ENCODE measurements at places on chromosomes 16 and 17.

GRCh38 chr17:48179071-48179945 is 71.7 kb downstream of the SNX11 start:
- DNase-seq = no peak

GRCh38 chr16:69465083-69465721 is 40.8 kb downstream of the CYB5B start:
- DNase-seq = no peak

GRCh38 chr17:49723423-49723822 is 15.7 kb upstream of the SLC35B1 start:
- DNase-seq = no peak

GRCh38 chr17:9472541-9472940 is 103.1 kb downstream of the STX8 start:
- no peak for DNase-seq

DNA sequence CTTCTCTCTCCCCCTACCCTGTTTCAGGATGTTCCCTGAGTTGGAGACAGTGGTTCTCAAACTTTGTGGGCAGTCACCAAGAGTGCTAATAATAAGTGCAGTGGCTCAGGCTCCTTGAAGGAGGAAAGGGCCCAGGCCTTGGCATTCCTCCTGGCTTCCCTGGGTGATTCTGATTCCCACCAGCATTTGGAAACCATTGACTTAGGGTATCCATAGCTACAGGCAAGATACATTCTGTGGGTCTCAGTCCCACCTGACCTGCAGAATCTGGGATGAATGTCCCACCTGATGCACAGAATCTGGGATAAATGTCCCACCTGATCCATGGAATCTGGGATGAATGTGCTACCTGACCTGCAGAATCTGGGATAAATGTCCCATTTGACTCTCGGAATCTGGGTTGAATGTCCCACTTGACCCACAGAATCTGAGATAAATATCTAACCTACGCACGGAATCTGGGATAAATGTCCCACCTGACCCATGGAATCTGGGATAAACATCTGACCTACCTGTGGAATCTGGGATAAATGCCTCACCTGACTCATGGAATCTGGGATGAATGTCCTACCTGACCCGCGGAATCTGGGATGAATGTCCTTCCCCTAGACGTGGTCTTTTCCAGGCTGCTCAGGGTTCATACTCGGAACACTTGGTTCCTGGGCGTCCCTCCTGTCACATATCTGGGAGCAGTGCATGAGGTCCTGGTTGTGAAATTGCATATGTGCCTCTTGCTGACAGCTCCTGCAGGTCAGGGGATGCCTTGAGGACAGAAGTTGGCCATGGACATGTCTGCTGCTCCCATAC is 136.7 kb upstream of the HS3ST2 start:
- no peak for DNase-seq

- no peak for DNase-seq
Observed at GRCh38 chr17:17098551-17099179, 56.4 kb downstream of the MPRIP start.

GRCh38 chr17:4394208-4395110 is 28.0 kb upstream of the UBE2G1 start:
- DNase-seq = no peak

DNA sequence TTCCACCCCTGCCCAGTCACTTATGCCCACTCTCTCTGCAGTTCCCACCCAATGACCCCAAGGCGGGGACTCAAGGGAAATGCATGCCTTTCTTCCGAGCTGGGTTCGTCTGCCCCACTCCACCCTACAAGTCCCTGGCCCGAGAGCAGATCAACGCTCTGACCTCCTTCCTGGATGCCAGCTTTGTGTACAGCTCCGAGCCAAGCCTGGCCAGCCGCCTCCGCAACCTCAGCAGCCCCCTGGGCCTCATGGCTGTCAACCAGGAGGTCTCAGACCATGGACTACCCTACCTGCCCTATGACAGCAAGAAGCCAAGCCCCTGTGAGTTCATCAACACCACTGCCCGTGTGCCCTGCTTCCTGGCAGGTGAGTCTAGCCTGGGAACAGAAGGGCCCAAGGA is 13.8 kb downstream of the LPO start:
- no peak for DNase-seq

DNA sequence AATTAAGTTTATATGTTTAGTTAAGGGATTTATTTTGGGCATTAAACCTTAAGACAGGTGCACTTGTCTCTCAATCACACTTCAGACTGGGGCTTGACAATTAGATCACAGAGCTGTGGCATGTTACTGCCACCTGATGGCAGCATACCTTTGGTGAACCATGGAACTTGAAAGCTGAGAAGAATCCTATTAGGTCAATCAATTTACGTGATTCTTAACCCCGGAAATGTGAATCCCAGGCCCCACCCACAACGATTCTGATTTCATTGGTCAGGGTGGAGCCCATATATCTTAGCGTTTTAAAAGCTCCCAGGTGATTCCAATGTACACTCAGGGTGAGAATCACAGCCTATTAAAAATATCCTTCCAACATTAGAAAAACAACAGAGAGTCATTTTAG is 91.0 kb downstream of the GSG1L start:
- no peak for DNase-seq

- no peak for DNase-seq
Observed at GRCh38 chr17:6437466-6437865, 2.5 kb upstream of the AIPL1 start.

DNA sequence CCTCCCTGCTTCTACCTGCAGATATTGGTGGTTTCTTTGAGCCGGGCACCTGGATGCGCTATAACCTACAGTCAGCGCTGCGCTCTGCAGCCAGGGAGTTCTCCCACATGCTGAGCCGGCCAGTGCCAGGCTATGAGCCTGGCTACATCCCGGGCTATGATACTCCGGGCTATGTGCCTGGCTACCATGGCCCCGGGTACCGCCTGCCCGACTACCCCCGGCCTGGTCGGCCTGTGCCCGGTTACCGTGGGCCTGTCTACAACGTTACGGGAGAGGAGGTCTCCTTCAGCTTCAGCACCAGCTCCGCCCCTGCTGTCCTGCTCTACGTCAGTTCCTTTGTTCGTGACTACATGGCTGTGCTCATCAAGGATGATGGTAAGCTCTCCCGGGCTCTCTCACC is 13.2 kb downstream of the CNTNAP1 start:
- no peak for DNase-seq

DNA sequence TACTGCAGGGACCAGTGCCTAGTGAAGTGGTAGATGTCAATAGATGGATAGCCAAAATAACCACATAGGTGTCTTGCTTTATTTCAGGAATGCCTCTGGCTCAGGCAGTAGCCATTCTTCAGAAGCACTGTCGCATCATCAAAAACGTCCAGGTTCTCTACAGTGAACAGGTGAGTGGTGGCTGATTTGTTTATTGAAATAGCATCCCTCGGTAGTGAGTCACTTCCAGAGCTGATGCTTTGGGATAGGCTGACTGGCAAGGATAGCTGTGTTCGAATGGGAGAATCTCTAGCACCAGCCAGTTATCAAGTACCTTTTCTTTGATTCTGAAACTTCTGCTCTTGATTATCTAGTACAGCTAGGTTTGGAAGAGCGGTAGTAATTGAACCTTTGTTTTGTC is 10.3 kb downstream of the PHAF1 start:
- no peak for DNase-seq
